SK-N-SH (cell line): ENCODE measurements at places on chromosomes 7 and 10. TPM values are rescaled to one million over a fixed set of nuclear protein-coding genes. Genes with fewer than 3 reads are reported as not detected.

Gene CLDN3
- polyA plus RNA-seq: 0.05 and 0.08 TPM in 2 replicates

Gene SEMA3C
- 51.1 and 64.1 TPM in 2 replicates for polyA plus RNA-seq

Gene UCN3
- polyA plus RNA-seq: not detected in 2 replicates

GRCh38 chr7:55469271-55469681, 103.0 kb downstream of the VOPP1 start:
- peak; percentile 0 for DNase-seq

DNA sequence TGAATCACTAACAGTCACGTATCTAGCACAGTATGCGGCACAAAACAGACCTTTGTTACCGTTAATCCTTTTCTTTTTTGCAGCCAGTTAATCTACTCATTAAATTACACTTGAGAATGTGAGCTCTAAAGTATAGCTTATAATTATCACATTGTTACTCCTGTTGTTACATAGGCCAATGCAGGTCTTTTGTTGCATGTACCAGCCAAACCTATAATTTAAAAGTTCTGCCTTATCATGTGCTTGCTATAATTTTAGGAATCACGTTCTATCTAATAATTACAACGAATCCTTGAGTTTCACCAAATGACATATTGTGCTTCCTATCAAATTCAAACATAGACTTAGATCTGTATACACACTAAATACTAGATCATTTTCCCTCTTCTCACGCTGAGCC, 245.1 kb downstream of the DGKI start:
- no peak for DNase-seq

DNA sequence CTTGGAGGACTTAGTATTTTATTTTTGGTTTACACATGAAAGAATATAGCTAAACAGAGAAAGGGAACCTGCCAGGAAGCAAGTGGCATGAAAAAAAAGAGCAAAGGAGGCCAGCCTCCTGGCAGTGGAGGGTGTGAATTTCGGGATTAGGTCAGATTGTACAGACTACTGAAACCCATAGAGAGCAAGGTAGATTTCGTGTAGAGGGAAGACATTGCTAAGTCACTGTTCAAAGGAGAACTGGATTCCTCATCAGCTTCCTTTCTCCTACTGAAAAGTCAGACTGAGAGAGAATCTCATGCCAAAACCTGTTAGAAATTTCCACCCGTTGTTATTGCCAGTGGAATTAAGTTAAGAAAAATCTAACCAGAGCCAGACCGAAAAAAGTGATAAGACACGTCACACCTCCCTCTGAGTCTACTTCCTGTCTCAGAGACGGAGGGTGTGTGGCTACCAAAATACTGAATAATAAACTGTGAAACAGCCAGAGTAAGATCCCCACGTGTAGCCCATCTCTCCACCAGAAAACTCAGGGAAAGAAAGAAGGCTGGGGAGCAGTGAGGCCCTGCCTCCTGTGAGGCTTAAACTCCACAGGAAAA, 118.8 kb downstream of the SKIDA1 start:
- DNase-seq: no peak

DNA sequence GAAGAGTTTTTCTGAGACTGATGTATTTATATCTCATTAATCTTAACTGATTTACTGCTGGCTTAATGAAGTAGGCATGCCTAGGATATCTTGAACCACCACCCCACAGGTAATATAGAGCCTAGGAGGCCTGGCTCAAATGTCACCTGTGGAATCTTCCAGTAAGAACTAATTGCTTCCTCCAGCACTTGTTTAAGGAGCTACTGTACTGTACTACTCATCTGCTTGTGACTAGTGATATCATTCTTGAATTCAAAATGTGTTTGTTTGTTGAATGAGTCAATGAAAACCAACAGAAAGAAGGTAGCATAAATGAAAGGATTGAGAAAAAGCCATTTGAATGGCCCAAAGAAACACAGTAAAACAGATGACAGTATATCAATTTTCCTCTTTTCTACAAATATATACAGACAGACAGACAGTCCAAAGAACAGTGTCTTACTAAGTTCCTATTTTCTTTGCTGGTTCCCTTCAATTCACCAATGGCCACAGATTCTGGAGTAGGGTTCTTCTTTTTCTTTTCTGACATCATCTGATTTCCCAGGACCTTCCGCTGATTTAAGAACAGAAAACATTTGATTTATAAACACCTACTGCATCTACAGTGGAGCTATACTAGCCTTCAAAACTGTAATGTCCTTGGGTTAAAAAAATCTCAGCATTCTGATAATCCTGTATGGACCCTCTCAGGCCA, 43.7 kb upstream of the SLIT1 start:
- DNase-seq: no peak
